Liver (tissue), 10 donors: ENCODE measurements at places on chromosomes 12 and 14.

DNA sequence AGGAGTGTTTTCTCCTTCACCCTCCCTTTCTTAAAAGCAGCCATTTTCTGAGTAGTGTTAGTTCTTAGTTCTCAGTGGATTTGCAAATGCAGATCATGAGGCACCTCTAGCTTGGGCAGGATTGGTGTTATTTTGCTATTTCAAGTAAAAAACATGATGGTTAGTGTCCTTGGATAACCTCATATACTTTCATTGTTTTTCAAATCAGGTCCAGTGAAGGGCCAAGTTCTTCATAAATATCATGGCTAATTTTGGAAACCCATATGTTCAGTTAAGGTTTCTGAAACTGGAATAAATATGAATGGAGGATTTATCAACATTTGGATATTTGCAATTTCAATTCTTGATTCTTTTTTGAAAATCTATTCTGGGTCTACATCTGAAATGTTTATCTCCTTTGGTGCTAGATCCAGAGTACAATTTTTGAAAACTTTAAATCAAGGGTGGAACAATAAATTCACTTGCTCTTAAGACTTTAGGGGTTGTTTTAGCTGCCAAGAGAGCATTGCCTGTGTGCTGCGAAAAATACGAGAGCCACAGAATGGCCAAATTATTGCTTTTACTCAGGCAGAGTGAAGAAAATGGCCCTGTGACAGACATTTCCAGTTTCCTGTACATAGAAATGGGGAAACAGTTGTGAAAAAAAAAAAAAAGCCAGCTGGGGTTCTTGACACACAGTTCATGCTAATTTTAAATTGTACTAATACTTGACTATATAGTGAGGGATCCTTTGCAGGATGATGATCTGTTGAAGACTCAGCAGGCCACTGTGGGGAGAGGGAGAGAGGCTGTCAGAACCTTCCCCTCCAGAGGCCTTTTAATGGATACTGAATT, 104.6 kb downstream of the BICD1 start:
- DNase-seq, result no peak

- no peak for DNase-seq
Measured at GRCh38 chr12:106774808-106775524, 484 bp downstream of the RIC8B start.

DNA sequence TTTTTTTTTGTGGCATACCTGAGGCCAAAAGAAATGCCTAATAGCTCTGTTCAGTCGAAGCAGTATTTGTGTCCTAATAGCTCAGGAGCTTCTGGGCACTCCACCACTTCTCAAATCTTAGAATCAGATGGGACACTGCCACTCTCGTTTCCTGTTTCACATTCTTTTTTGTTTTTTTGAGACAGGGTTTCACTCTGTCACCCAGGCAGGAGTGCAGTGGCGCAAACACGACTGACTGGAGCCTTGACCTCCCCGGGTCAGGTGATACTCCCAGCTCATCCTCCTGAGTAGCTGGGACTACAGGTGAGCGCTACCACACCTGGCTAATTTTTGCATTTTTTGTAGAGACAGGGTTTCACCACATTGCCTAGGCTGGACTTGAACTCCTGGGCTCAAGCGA, 52.7 kb downstream of the SPPL3 start:
- no peak for DNase-seq

GRCh38 chr12:26153421-26154154, 28.8 kb upstream of the BHLHE41 start:
- no peak for DNase-seq

DNA sequence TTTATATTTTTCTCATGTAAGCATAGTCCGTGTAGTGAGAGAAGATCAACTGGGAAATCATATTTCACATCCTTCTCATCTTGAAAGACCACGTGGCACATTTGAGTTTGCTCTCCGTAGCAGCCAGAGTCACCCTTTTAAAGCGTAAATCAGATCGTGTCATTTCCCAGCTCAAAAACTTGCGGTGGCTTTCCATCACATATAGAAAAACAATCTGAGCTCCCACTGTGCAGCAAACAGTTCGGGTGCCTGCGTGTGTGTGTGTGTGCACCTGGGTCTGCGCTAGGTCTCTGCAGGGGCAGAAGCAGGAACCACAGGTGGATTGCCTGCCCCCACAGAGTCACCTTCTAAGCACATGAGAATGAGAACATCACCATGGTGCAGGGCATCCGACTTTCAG, 338.2 kb downstream of the TRHDE start:
- DNase-seq, result no peak

DNA sequence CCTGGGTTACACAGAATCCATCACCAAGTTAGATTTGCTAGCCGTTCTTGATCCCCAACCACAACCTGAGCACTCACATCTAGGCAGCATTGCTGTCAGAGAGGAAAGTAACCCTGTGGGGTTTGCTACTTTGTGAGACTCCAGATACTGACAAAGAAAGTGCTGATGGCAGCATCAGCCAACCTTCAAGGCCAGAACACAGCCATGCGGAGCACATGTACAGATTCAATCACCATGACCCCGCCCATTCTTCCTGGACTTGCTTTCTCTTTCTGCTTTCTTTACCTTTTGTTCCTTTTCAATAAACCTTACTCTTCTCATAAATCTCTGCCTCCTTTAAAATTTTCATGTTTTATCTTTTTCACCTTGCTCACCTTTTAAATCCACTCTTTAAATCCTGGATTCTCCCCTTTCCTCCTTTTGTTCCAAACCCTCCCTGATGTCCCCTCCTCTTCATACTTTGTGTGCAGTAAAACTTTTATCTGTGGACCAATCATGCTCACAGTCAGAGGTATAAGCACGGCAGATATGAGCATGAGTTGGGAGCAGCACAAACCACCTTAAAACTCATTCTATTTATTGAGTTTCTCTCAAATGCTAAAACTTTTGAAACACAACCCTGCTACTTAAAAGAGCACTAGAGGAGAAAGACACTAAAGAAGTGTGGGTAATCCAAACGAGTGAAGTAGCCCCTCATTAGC, 21.9 kb upstream of the CERS5 start:
- DNase-seq, result no peak

DNA sequence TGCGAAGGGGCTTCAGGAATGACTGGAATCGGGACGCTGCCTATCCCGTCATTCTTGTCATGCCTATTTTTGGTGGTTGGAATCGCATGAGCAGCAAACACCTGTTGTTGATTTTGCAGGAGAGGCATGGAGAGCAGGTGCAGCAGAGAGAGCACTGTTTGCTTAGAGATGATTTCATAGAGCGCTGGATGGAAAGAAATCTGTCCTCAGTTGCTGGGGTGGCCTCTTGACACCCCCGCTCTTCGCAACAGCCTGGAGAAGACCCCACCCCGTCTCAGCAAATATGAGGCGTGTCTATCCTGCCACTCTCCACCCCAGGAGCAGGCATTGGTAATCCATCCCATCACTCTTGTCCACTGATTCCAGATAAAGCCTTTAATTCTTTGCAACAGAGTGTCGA, 19.3 kb upstream of the NCOR2 start:
- no peak for DNase-seq

- DNase-seq, result no peak
Measured at GRCh38 chr14:61562321-61563161, 132.8 kb upstream of the HIF1A start.

DNA sequence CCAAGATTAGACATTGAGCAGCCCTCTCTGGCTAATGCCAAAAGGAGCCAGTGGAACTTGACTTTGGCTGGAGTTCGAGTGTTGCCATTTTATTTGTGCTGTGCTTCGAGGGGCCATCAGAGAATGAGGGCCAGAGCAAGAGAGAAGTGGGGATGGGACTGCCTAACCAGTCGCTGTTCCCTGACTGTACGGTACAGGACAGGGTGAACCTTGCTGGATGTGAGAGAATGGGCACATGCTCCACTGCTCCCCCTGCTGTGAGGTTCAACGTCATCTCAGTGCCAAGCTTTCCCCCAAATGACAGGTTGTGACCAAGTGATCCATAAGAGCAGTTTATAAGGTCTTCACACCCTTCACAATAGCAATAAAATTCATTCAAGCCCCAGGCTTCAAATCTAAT, 55.1 kb upstream of the BCL11B start:
- DNase-seq, result no peak

- no peak for DNase-seq
Measured at GRCh38 chr12:122825773-122826724, 9.2 kb upstream of the HIP1R start.

GRCh38 chr14:75636100-75636692, 24.5 kb downstream of the ERG28 start:
- no peak for DNase-seq

DNA sequence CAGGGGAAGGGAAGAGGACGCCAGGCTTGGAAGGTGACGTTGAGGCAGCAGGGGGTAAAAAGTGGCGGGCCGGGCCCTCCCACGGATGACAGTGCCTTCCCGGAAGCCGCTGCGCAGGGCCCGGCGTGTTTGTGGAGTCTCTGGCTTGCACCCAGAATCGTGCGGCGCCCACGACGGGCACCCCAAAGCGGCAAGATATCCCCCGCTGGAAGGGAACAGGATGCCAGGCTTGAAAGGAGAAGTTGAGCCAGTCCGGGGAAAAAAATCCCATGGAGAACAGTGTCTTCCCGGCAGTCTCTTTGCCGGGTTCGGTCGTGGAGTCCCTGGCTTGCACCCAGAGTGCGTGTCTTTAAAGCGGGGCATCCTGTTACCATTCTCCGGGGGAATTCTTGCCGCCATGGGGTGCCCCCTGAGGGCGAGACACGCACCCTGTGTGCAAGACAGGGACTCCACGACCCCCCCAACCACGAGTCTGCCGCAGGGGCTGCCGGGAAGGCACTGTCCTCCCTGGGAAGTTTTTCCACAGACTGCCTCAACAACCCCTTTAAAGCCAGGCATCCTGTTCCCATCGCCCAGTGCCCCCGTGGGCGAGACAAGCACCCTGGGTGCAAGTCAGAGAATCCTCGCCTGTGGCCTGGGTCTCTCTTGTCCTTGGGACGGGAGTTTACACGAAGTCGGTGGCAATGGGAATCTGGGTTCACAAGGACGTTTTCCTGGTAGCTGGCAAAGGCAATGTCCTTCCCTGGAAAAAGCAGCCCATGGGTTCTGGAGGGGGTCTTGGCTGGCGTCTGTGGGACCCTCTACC, 156.1 kb upstream of the ALG10B start:
- DNase-seq, result no peak

DNA sequence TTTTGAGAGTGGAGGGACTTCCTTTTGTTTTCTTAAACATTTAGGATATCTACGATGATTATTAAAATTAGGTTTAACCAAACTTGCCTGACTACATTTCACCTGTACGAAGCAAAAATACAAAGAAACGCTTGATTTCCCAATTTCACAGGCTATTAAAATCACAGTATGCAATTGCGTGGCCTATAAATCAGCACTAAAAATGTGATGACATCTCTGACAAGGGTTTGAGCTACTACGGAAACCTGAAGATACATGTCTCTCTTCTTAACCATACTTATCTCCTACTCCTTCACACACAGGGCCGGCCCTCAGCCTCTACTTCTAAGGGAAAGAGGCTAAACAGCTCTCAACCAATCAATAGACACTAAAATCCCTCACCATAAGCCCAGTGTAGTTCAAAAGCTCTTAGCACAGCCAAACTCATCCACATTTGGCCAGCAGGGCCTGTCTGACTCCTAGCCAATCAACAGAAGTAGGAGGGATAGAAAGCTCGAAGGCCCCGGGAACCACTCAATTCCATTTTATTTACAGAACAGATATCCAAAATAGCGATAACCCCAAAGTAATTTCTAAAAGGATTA, 137.3 kb downstream of the FOXN3 start:
- no peak for DNase-seq

- DNase-seq, result no peak
Measured at GRCh38 chr14:100762089-100762515, 35.4 kb downstream of the DLK1 start.

GRCh38 chr12:31962076-31962475, 2.9 kb downstream of the RESF1 start:
- DNase-seq, result no peak

GRCh38 chr14:35551081-35551480, 17.1 kb downstream of the INSM2 start:
- no peak for DNase-seq

GRCh38 chr12:127628645-127629044, 638.3 kb upstream of the TMEM132C start:
- DNase-seq, result no peak

DNA sequence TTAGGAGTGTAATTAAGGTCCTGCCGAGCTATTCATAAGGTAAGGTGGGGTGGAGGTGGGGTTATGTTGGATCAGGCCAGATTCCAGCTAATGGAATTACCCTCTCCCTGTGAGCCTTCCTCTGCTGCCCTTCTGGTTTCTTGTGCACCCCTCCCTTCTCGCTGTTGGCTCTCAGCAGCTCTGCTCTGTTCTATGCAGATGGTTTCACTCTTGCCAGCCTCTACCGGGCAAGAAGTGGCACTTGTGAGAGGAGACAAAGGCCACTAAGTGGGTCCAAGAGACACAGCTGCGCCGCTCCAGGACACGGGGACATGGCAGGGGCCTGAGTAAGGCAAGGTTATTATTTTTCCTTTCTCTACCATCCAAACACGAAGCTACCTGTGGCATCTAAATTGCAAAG, 334.4 kb downstream of the EMP1 start:
- DNase-seq, result no peak

DNA sequence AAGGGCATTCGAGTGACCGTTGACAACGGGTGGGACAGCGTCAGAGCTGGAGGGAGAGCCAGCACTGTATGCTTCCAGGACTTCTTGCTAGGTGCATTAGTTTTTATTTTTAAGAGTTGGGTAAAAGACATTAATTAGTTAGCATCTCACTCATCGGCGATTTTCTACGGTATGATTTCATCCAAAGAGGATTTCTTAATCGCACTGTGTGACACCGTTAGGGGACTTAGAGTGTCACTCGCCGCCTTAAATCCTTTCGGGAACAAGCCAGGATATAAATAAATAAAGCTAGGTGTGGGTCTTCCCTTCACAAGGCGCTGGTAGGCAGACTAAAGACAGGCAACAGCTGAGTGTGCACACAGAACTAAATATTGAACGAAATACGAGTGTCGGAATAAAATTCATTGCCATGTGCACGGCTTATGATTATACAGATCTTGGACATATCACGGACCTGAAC, 869 bp upstream of the NOVA1 start:
- DNase-seq, result no peak

DNA sequence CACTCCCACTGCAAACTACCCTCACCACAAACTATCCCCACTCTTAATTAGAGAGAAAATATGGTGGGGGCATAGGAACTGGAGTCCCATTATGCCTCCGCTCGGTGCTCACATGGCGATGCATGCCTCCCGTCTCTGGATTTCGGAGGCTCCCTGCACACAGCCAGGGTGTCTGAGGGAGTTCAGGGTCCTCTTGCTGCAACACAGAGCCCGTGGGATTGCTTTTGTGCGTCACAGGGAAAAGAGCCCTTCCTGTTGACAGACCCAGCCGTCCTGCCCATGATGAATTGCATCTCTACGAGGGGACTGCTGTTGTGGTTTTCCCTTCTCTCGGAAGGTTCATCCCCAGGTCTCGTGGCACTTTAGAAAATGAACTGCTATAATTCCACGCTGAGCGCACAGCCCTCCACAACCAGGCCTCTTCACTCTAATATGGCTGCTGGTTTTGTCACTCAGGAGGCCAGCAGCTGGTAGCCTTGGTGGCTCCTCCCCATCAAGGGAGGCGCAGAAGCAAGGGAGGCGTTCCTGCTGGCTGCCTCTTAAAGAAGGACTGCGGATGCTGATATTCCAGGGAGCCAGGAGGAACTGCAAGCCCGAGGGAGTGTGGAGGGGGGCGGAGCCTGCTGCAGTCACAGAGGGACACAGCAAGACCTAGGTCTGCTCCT, 158.0 kb downstream of the KCNA5 start:
- DNase-seq, result no peak

- DNase-seq, result no peak
Measured at GRCh38 chr12:40207551-40207950, 17.2 kb upstream of the LRRK2 start.
